ENCODE measurements at places on chromosomes 11 and 22.

DNA sequence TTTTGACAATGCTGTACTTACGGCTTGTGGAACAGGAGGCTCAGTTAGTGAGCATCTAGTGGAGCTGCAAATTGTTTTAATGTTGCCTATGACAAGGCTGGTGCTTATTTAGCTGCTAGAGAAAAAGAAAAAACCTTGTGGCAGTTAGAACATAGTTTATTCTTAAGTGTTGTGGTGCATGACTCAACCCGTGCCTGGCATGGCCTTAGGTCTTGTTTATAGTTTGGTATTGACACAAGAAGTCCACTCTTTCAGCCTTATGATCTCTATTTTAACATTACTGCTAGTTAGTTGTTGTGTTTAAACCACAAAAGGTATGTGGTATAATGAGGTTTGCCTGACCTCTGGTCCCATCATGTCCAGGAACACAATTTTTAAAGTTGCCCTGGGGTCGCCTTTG is 744.6 kb downstream of the FAM181B start:
- no peak for DNase-seq

DNA sequence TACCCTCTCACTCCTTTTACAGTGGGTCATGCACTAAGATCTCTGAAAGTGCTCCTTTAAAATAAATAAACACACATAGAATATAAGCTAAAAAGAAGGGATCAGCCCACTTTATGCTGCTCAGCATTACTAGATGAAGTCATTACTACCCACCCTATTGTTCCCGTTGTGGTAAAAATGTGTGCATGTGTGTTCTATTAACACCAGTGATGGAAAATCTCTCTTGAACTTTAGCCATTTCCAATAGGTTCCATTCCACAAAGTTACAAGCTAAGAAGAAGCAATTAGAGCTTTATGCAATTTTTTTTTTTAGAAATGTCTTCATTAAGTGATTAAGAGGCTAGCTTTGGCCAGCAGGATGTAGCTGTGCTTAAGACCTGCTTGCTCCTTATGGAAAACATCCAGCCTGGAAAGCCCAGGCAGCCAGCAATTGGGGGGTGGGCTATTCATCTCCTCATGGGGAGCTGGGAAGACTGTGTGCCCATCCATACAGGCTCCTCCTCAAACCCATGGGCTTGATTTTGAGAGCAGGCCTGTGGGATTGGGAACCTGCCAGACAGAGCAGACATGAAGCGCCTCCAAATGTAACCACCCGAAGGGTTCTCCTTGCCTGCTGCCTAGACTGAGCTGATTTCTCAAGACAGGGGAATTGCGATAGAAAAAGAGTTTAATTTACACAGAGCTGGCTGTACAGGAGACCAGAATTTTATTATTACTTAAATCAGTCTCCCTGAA is 92.9 kb upstream of the PARVA start:
- no peak for DNase-seq

GRCh38 chr11:71386202-71386601 is 62.0 kb downstream of the DHCR7 start:
- no peak for DNase-seq

DNA sequence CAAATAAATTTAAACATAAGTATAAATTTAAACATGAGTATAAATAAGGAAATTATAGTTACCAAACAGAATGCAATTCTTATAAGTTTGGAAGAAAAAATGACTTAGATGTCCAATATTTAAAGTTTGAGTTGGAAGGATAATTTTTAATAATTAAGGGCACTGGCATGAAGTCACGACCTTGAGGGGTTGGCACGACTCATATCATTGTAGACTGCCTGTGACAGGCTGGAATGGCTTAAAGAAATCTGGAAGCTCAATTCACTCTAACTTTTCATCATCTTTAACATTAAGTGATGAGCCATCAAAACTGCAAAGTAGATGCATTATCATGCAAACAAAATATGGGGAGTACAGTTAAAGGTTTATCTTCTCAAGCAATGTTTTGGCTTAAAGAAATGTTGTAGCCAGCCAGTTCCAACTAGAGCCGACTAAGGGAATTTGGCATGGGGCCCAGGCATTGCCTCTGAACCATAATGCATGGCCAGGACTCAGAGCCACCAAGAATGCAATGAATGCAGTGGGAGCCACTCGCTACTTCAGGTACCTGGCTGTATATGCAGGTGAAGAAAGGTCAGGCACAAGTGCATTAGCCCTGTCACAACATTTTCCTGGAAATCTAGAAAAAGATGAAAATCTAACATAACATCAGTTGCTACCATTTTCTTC is 33.4 kb downstream of the PGR start:
- DNase-seq, result no peak

DNA sequence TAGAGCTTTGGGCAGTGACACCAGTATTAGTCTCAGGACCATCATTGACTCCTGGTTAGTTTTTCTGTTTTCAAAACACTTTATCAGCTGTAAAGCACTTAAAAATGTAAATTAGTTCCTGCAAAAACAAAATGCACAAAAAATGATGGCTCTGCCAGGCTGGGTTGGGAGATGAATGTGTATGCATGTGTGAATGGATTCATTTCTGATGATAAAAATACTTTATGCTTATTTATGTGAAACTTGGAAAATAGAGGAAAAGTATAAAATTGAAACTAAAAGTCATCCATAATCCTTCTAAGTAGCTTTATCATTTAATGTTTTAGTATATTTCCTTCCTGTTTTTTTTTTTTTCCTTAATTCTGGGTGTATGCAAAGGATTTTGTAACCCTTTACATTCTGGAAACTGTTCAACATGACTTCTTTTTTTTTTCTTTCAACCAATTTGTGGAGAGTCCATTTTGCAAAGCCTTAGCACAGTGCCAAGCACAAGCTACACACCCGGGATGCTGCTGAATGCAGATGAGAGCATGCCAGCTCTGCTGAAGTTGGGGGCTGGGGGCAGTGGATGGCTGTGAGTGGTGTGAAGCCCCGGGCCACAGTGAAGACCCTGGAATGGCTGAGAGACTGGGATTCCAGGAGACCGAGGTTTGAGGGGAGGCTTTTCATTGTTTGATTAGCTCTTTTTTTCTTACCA is 37.6 kb downstream of the PTPRJ start:
- DNase-seq, result no peak

GRCh38 chr22:36510384-36510783 is 3.5 kb upstream of the FOXRED2 start:
- DNase-seq, result no peak

- peak; percentile 5 for DNase-seq
Measured at GRCh38 chr22:44870021-44870420, 117.6 kb downstream of the ARHGAP8 start.

DNA sequence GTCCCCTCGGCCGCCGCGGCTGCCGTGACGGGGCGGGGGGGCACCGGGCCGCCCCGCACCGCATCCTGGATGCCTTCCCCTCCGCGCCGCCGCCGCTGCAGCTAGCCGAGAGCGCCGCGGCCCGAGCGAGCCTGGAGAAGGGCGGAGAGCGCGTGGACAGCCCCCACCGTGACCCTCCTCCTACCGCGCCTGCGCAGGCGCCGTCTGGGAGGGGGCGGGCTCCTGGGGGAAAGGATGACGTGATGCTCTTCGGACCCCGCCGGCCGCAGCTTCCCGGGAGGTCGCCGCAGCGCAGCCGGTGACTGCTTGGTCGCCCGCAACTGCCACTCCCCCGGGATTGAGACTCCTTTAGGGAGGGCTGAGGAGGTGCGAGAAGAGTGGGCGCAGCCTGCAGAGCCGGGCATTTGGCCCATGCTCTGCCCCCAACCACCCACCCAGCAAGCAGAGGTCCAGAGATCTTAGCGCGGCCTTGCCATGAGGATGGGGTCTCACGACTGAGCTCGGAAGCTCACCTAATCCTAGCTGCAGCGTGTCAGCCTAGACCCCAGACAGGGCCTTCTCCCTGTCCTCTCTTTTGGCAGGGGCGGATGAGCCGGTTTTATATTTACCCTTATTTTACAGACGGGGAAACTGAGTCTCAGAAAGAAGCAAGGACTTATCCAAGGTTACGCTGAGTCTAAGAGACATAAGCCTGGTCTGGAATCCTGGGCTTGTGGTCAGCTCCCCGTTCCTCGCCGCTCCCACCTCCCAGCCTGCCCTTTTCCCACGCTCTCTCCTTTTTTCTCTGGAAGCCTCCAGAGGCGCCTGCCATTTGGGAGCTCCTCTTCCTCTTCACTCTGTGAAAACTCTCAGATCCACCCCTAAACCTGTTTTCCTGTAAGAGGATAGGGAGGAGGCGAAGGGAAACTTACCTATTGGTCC is at the start of gene DENND5A:
TSS of gene DENND5A (minus strand) at position 140 of the 921 bp plus-strand sequence. CDS start 281 bp downstream, outside the sequence.
- peak; percentile 77 for DNase-seq

DNA sequence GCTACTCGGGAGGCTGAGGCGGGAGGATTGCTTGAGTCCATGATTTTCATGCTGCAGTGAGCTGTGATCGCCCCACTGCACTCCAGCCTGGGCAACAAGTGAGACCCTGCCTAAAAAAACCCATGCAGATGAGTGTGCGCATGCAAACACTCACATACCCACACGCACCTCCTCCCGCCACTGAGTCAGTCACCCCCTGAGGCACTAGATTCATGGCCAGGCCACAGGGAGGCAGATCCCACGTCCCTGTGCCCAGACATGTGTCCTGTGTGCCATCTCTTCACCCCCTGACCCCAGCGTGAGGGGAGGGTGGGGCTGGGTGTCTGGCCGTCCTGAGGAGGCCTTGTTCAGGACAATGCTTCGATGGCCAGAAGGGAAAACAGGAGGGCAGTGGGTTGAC is 15.5 kb downstream of the RELT start:
- no peak for DNase-seq
